Esophagus muscularis mucosa (tissue), 4 donors: ENCODE measurements at places on chromosomes 11 and 22.
A peak's percentile ranks its signal among the peaks of the same experiment; 100 is the strongest.

- H3K4me3 ChIP-seq, result no peak overlapping the region
- no peaks in the 10 kb centered on the region for H3K36me3 ChIP-seq
- no peaks in the 10 kb centered on the region for H3K4me1 ChIP-seq
- H3K27me3 ChIP-seq, result no peaks in the 10 kb centered on the region
- no peak for DNase-seq
- H3K27ac ChIP-seq, result no peak overlapping the region
These were observed 20.2 kb downstream of the IGLL5 start for GRCh38 chr22:22907551-22908494.

- H3K27me3 ChIP-seq, result no peaks in the 10 kb centered on the region
- H3K4me3 ChIP-seq, result no peak overlapping the region
- H3K27ac ChIP-seq, result no peak overlapping the region
- no peaks in the 10 kb centered on the region for H3K4me1 ChIP-seq
- no peaks in the 10 kb centered on the region for H3K36me3 ChIP-seq
- no peak for DNase-seq
These were observed 491.8 kb downstream of the TMEM135 start for GRCh38 chr11:87529486-87529885.

- H3K27ac ChIP-seq, result no peak overlapping the region
- no peak overlapping the region for H3K4me3 ChIP-seq
- DNase-seq, result no peak
- H3K4me1 ChIP-seq, result no peaks in the 10 kb centered on the region
- H3K36me3 ChIP-seq, result no peaks in the 10 kb centered on the region
- no peaks in the 10 kb centered on the region for H3K27me3 ChIP-seq
These were observed 19.5 kb downstream of the OOSP3 start for GRCh38 chr11:59898046-59898445.

GRCh38 chr11:122633219-122633829 is 22.2 kb upstream of the UBASH3B start:
- DNase-seq, result no peak
- H3K4me1 ChIP-seq, result no peaks in the 10 kb centered on the region
- H3K27ac ChIP-seq, result no peak overlapping the region
- H3K4me3 ChIP-seq, result no peak overlapping the region

DNA sequence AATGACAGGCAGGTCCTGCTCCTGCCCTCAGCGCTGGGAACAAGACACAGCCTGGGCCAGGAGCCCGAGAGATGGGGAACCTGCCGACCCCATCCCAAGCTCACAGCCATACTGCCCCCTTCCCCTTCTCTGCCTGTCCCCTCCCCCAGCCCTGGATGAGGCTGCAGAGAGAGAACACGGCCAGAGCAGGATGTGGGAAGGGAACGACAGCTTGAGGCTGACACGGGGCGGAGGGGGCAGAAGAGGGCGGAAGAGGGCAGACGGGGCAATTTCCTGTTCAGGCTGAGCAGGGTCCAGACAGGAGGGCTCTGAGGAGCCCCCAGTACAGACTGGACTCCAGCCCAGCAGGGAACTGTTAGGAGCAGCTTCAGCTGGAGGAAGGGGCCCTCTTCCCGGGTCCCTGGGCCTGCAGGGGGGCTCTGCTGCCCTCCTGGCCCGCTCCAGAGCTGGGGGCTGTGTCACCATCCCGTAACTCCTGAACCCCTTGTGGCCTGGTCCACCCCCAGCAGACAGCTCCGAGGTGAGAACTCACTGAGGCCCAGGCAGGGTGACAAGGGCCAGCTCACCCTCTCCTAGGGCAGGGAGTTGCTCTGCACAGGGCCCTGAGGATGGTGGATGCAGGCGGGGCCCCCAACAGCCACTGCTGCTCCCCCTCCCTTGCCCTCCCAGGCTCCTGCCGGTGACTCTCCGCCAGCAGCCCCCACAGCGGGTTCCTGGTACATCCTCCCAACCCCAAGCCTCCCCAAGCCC is 5.7 kb downstream of the CTSD start:
- no peak overlapping the region for H3K27ac ChIP-seq
- no peak for DNase-seq
- peaks cover 52% of the 10 kb centered on the region for H3K4me1 ChIP-seq
- H3K36me3 ChIP-seq, result peaks cover 82% of the 10 kb centered on the region

DNA sequence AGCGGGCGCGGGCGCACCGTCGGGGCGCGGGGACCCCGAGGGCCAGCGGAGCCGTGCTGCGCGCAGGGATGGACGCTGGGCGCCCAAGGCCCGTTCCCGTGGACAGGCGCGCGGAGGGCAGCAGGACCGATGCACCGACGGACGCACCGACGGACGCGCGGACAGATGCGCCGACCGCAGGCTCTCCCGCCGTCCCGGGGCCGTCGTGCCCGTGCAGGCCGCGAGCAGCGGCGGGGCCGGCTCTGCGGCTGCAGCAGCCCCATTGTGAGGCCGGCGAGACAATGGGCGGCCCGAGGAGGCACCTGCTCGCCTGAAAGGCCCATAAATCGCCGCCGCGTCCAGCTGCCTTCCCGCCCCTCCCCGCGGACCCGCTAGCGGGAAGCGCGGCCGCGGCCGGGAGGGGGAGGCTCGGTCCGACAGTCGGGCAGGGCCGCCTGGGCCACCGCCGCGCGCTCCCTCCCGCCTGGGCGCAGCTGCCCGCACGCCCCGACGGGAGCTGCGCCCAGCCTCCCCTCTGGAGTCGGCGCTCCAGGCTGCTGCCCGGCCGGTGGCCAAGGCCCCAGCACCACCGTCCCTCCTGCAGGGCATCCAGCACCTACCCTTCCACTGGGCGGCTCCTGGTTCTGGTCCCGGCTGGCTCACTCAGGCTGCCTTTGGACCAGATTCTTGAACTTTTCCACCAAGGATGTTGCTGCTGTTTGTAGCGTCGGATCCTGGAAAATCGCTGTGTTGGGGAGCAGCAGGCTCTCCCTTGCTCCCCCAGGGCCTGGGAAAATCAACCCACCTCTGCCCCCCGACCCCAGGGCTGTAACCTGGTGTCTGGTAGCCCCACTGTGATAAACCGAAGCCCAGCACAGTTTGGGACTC is 15.8 kb downstream of the CDKN1C start:
- no peak overlapping the region for H3K4me3 ChIP-seq
- no peak for DNase-seq
- peaks cover 13% of the 10 kb centered on the region for H3K4me1 ChIP-seq

DNA sequence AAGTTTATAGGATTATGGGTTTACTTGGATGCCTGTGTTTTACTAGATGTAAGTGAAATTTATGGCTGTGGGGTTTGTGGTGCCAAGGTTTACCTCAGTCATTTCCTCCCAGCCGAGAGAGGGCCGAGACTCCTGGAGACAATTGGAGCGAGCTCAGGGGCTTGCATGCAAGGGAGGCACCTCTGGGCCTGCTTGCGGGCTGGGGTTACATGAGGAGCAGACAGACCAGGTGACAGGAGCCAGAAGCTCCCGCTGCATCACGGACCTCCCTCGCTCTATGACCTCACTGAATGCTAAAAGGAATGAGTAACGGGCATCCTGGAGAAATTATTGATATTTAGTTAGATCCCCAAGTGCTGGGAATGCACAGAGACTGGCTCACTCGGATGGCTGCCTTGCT is 275.2 kb upstream of the KIRREL3 start:
- no peaks in the 10 kb centered on the region for H3K4me1 ChIP-seq
- H3K27ac ChIP-seq, result no peak overlapping the region
- H3K36me3 ChIP-seq, result no peaks in the 10 kb centered on the region
- H3K4me3 ChIP-seq, result no peak overlapping the region

DNA sequence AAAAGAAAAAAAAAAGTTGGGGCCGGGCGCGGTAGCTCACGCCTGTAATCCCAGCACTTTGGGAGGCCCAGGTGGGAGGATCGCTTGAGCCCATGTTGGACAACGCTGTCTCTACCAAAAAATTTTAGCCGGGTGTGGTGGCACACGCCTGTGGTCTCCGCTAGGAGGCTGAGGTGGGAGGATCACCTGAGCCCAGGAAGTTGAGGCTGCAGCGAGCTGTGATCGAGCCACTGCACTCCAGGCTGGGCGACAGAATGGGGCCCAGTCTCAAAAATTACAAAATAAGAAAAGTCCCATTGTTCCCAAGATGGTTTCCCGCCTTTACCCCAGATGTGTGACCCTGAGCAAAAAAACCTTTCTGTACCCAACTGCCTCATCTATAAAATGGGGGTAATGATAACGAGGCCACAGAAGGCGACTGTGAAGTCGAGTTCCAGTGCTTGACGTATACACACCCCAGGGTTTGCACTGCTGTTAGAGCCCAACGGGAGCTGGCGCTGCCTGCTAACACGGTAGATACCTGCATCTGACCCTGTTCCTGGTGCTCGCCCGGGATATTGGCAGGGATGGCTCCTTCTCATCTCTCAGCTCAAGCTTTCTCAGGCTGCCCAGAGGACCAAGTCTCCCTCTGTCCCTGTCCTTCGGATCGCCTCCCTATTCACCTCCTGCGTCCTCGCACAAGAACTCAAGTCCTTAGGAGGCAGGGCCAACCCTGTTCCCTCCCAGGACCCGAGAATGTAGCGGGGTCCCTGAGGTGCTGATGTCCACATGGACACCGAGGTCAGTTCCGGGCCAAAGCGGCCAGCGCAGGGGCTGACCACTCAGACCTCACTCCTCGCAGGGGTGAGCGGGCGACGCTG is 1.1 kb upstream of the RPLP2 start:
- DNase-seq, result no peak
- H3K4me3 ChIP-seq, result peak overlapping the region; percentile 88
- H3K27ac ChIP-seq, result peak overlapping the region; percentile 89
- peaks cover 24% of the 10 kb centered on the region for H3K36me3 ChIP-seq
- peaks cover 44% of the 10 kb centered on the region for H3K4me1 ChIP-seq

GRCh38 chr11:35035894-35036408 is 103.0 kb upstream of the CD44 start:
- no peaks in the 10 kb centered on the region for H3K27me3 ChIP-seq
- H3K36me3 ChIP-seq, result no peaks in the 10 kb centered on the region
- no peak overlapping the region for H3K27ac ChIP-seq
- peaks cover 4% of the 10 kb centered on the region for H3K4me1 ChIP-seq

DNA sequence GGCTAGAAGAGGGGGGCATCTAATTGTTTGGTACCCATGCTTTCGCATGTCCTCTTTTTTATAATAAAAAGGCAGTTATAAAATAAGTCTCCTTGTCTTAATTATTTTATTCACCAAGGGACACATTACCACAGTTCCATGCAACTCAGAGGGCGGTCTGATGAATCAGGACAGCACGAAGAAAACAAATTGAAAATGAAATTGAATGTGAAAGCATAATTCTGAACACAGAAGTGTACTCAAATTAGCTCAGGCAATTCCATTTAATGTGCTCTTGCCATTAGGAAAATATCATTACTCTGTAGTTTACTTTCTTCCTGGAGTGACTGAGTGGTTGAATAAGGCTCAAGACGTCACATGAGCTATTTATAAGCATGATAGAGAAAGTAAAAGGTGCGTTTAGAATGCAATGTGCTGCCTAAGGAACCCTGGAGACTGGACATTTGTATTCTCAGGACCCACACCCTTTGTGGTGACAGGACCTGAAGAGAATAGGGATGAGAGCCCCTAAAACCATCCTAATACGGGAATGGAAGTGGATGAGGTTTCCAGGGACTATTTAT is 59.6 kb downstream of the MTNR1B start:
- H3K4me3 ChIP-seq, result no peak overlapping the region
- H3K36me3 ChIP-seq, result no peaks in the 10 kb centered on the region
- DNase-seq, result no peak
- H3K27me3 ChIP-seq, result no peaks in the 10 kb centered on the region
- H3K4me1 ChIP-seq, result no peaks in the 10 kb centered on the region
